ENCODE measurements at places on chromosomes 6 and 20. TPM values are rescaled to one million over a fixed set of nuclear protein-coding genes. Genes with fewer than 3 reads are reported as not detected.

DNA sequence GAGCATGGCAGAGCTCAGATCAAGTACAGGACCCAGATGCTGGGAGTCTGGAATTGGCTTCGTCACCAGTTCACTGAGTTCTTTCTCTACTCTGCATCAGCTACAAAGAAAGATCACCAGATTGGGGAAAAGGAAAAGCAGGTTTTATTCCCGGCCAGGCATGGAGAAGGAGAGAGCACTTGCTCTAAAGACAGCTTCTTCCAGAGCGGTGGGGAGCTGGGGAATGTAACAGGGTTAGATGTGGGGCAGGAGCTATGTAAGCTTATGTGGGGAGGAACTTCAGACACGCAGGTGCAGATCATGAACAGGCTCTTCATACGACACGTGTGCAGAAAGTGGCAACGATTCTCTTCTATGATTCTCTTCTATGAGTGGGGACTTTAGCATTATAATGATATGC is 4.9 kb upstream of the ACSS1 start:
- DNase-seq, result no peak
- peaks cover 17% of the 10 kb centered on the region for H3K4me1 ChIP-seq
- H3K27me3 ChIP-seq, result peaks cover 30% of the 10 kb centered on the region
- no peak overlapping the region for H3K27ac ChIP-seq
- no peak overlapping the region for H3K4me3 ChIP-seq

DNA sequence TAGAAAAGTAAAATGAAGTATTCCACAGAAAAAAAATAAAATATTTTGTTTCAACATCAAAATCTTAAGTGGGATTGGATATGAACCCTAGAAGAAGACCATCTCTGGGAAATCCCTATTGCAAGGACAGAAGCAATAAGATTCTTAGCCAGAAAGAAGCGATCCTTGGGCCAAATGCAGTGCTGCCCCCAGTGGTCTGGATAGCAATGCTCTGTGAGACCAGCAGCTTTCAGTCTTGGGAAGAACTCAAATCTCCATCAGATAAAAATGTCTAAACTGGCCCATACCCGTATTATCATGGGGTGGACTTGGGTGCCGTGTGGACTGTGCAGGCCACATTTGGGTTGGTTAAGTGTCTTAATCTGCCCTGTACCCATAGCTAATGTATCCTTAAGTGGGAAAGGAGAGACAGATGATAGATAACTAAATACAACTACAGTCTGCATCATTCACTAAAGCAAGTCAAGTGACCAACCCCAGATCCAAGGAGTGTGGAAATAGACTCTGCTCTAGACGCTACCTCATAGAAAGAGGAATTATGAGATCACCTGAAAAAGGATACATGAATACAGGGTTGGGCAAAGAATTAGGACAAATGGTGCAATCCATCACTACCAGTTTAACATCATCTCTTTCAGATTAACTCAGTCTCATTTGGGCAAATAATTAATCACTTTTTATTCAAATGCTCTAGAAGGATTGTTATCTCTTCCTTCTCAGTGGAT is 38.9 kb upstream of the SNAP25 start:
- peaks cover 14% of the 10 kb centered on the region for H3K27me3 ChIP-seq
- H3K36me3 ChIP-seq, result no peaks in the 10 kb centered on the region
- DNase-seq, result no peak
- H3K4me3 ChIP-seq, result no peak overlapping the region
- no peak overlapping the region for H3K27ac ChIP-seq

- no peaks in the 10 kb centered on the region for H3K27me3 ChIP-seq
- peaks cover 9% of the 10 kb centered on the region for H3K4me1 ChIP-seq
- no peak overlapping the region for H3K27ac ChIP-seq
- no peak for DNase-seq
Observed at GRCh38 chr6:3849681-3850450, 693 bp downstream of the FAM50B start.

- H3K4me1 ChIP-seq, result peaks cover 29% of the 10 kb centered on the region
- H3K27me3 ChIP-seq, result no peaks in the 10 kb centered on the region
- no peak overlapping the region for H3K4me3 ChIP-seq
- H3K36me3 ChIP-seq, result peaks cover 5% of the 10 kb centered on the region
Observed at GRCh38 chr6:55822815-55823214, 52.6 kb downstream of the BMP5 start.

- H3K4me3 ChIP-seq, result no peak overlapping the region
- DNase-seq, result no peak
- H3K27me3 ChIP-seq, result peaks cover 93% of the 10 kb centered on the region
- H3K4me1 ChIP-seq, result peaks cover 7% of the 10 kb centered on the region
- no peaks in the 10 kb centered on the region for H3K36me3 ChIP-seq
Observed at GRCh38 chr20:48772183-48772976, 55.4 kb downstream of the PREX1 start.

GRCh38 chr6:137868721-137869548 is 1.9 kb downstream of the TNFAIP3 start:
- peaks cover 43% of the 10 kb centered on the region for H3K4me1 ChIP-seq
- DNase-seq, result no peak
- H3K27ac ChIP-seq, result peak overlapping the region; percentile 71
- H3K27me3 ChIP-seq, result no peaks in the 10 kb centered on the region
- peaks cover 34% of the 10 kb centered on the region for H3K36me3 ChIP-seq
- peak overlapping the region; percentile 86 for H3K4me3 ChIP-seq

DNA sequence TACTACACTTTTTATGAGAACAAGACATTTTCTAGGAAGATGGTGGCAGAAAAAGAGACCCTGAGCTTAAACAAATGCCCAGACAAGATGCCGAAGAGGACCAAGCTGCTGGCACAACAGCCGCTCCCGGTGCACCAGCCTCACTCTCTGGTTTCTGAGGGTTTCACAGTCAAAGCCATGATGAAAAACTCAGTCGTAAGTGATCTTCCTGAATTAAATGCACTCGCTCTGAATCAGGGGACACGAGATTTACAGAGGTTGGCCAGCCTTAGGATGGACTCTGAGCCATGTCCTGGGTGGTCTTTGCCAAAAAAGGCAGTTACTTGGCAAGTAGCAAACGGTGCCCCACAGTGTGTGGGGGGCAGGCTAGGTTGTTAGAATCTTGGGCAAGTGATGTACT is 423 bp downstream of the PACRG start:
- H3K4me3 ChIP-seq, result peak overlapping the region; percentile 80
- peak overlapping the region; percentile 89 for H3K27ac ChIP-seq
- H3K36me3 ChIP-seq, result peaks cover 18% of the 10 kb centered on the region
- H3K27me3 ChIP-seq, result no peaks in the 10 kb centered on the region
- H3K4me1 ChIP-seq, result peaks cover 10% of the 10 kb centered on the region

ERVFRD-1 gene
- total RNA-seq, result not detected

OR2J3 gene
- not detected for total RNA-seq

RAD21L1 gene
- not detected for total RNA-seq

KHDC1L gene
- total RNA-seq, result not detected
